ENCODE measurements at places on chromosomes 1 and 21.

GRCh38 chr21:35348686-35349085 lies 299.6 kb upstream of the RUNX1 start:
- no peak for DNase-seq

DNA sequence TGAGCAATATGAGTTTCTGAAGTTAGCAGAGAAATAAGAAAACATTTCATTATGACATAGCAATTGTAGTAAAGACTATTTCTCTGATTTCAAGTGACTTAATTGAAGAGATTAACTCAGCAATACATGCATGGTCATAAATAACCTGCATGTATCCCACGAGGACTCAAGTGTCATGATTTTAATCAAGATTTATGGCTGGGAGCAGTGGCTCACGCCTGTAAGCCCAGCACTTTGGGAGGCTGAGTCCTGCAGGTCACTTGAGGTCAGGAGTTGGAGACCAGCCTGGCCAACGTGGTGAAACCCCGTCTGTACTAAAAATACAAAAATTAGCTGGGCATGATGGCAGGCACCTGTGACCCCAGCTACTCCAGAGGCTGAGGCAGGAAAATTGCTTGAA lies 311.9 kb upstream of the PLD5 start:
- DNase-seq: no peak

GRCh38 chr1:218394416-218394815 lies 49.3 kb downstream of the TGFB2 start:
- DNase-seq: no peak

- DNase-seq: no peak
These were observed 417.7 kb upstream of the KAZN start for GRCh38 chr1:14180738-14181137.

GRCh38 chr21:31556662-31557061 lies 102.8 kb upstream of the SOD1 start:
- no peak for DNase-seq

- no peak for DNase-seq
These were observed 91.5 kb upstream of the F3 start for GRCh38 chr1:94633051-94633450.

DNA sequence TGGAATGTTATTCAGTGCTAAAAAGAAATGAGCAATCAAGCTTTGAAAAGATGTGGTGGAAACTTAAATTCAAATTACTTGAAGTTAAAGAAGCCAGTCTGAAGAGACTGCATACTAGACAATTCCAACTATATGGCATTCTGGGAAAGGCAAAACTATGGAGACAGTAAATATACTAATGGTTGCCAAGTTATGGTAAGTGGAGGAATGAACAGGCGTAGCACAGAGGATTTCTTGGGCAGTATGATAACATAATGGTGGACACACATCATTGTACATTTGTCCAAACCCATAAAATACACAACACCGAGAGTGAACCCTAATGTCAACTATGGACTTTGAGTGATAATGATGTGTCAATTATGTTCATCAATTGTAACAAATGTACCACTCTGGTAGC lies 21.1 kb upstream of the SELP start:
- no peak for DNase-seq

DNA sequence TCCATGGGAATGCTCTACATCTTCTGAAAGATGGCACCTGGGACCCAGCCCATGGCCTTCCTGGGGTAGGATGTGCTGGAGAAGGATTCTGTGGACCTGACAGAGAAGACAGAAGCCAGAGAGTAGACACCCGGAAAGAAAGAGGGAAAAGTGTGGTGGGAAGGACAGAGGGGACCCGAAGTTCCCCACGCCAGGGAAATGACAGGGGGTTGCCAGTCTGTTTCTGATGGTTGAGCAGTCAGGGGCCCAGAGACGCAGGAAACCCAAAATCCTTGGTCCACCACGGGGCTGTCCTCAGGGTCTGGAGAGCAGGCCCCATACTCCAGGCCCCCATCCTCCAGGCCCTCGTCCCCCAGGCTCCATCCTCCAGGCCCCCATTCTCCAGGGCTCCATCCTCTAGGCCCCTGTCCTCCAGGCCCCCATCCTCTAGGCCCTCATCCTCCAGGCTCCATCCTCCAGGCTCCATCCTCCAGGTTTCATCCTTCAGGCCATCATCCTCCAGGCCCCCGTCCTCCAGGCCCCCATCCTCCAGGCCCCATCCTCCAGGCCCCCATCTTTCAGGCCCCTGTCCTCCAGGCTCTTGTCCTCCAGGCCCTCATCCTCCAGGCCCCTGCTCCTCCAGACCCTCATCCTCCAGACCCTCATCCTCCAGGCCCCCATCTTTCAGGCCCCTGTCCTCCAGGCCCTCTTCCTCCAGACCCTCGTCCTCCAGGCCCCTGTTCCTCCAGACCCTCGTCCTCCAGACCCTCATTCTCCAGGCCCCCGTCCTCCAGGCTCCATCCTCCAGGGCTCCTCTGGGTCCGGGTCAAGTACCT lies 1.0 kb upstream of the TFF2 start:
- DNase-seq: no peak

DNA sequence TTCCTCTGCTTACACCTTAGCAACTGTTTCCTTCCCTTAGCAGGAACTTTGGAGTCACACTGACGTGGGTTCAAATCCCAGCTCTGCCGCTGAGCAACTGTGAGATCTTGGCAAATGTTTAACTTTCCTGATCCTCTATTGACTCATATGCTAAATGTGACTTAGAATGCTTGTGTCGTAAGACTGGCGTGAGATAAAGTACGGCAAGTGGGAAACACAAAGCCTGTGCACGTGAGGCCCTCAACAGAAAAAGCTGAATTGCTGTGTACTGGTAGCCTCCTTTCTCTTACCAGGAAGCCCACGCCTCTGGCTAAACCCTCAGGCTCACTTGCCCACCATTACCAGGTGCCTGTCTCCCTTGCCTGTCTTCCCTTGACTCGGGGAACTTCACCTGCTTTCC lies 135.4 kb upstream of the TNR start:
- no peak for DNase-seq

- DNase-seq: no peak
These were observed 3.0 kb upstream of the MPL start for GRCh38 chr1:43334453-43335205.

DNA sequence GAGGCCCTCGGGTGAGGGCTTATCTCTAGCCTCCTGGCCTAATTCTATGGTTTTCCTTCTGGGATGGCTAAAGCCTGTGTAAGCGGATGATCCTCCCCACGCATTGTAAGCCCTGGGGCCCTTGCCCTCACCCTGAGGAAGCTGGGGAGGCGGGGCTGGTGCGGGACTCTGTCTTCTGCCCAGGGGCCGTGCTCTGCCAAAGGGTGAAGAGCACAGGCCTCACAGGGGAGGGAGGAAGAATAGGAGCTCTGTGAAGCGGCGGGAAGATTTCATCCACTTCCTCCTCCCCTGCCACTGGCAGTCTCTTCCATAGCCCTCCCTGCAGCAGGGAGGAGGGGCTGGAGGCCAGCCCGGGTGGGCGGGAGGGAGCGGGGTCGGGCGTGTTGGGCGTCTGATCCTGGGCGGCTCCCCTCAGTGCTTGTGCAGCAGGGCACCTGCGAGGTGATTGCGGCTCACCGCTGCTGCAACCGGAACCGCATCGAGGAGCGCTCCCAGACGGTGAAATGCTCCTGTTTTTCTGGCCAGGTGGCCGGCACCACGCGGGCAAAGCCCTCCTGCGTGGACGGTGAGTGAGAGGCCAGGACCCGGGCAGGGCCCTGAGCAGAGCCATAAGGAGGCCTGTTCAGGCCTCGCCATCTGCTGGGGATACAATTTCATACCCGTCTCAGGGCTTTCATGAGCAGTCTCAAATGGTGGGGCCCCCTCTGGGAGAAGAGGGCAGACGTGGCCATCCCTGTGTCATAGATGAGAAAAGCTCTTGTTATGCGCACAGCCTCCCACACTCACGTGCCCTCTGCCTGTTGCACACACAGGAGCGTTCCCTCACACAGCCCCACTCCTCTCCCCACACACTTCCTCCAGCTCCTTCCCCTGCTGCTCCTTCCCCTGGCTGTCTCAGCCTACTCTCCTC lies 7.7 kb upstream of the PPM1J start:
- DNase-seq: no peak

- no peak for DNase-seq
These were observed 15.9 kb upstream of the FASLG start for GRCh38 chr1:172642970-172643369.

DNA sequence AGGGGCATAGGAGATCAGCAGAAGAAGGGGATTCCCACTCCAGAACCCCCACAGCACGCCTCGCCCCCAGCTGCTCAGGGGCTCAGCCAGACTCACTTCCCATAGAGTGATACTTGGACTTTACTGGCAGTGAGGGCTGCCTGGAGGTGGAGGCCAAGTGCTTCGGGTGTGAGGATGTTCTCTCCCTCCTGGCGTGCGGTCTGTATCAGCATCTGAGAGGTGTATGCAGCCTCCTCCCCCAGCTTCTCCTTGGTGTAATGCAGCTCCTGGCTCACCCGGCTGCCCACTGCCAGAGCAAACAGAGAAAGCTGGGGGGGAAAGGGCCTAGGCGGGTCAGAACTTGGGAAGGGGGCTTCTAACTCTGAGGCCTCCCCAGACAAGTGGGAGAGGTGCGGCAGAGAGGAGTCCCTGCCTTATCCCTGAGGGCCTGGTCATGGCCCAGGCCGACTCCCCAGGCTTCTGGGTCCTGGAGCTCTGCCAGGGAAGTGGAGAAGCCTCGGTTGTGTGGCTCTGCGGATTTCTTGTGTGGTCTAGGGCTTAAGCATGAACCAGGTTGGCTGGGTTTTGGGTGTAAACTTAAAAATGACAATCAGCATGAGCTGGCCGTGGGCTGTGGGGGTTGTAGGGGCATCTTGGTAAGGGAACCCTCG lies 10.9 kb downstream of the PTCH2 start:
- DNase-seq: no peak

- DNase-seq: no peak
These were observed 58.0 kb upstream of the ABCA4 start for GRCh38 chr1:94178901-94179300.

DNA sequence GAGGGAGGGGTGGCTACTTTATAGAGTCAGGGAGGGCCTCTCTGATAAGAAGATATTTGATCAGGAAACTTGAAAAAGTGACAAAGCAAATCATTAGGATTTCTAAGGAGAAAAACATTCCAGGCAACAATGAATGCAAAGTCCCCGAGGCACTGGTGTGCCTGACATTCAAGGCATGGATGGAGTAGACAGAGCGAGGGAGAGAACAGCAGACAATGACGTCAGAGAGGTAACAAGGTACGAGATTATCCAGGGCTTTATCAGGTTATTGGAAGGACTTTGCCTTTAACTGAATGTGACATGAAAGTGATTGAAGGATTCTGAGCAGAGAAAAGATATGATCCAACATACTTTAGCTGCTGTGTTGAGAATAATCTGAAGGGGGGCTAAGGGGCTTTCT lies 72.4 kb upstream of the GNG4 start:
- no peak for DNase-seq

DNA sequence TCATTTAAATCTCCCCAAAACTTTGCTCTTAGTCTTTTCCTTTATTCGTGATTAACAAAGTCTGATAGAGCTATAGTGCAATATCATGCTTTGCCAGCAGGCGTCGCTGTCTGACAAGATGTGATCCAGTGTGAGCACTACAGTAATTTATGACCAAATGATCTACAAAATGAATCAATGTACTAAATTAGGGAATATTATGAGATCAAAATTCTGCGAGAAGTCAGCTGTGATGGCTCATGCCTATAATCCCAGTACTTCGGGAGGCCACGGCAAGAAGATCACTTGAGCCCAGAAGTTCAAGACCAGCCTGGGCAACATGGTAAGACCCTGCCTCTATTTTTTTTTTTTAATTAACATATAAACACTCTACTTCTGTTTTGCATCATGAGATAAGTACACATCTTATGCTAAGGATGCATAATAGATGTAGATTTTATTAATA lies 3.6 kb upstream of the SPSB1 start:
- no peak for DNase-seq

DNA sequence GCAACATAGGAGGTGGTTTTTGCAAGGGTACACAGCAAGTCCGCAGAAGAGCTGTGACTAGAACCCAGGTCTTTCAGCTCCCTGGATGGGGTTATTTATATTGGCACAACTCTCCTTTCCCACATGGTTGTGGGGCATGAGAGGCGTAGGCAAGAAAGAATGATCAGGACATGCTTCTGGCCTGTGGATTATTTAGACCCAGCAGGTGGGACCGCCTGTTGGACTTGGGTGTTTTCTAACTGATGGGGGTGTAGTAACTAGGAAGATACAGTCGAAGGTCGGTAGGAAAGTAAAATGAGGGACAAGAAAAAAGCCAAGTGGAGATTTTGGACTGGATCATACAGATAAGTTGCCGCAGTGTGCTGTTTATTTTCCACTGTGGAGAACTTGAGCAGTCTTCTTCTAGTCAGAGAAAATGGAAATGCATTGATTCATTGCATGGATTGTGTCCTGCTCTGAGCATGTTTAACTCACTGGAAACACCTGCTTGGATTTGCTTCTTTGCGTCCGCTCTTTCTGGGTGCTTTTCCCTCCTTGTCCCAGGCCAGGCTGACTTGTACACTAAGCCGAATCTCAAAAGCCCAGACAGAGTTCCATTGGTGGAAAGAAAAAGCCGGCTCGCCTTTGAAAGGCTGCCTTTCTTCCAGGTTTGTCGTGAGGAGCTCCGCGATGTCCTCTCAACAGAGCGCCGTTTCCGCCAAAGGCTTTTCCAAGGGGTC lies 592 bp downstream of the CRCT1 start:
- no peak for DNase-seq
